ENCODE measurements at places on chromosomes 7 and 10. TPM values are rescaled to one million over a fixed set of nuclear protein-coding genes. Genes with fewer than 3 reads are reported as not detected.

The AKR1C4 gene
- not detected for total RNA-seq

The HERPUD2 gene
- 16.6 TPM for total RNA-seq

The LRRC18 gene
- total RNA-seq = not detected

The STK32C gene
- 10.1 TPM for total RNA-seq

The EPDR1 gene
- total RNA-seq = 12.8 TPM

The C10orf143 gene
- 0.44 TPM for total RNA-seq

The ZNF853 gene
- 3.9 TPM for total RNA-seq

The GNAT3 gene
- total RNA-seq = not detected

The FBH1 gene
- total RNA-seq = 115 TPM

The GNGT1 gene
- not detected for total RNA-seq

The CUBN gene
- 0.87 TPM for total RNA-seq

The CYP26A1 gene
- total RNA-seq = not detected

The EMX2 gene
- total RNA-seq = 2.2 TPM

The PYROXD2 gene
- total RNA-seq = 26.7 TPM

The STMP1 gene
- 15.0 TPM for total RNA-seq
